G401 (cell line): ENCODE measurements at places on chromosomes 5 and 9.

- DNase-seq: no peak
Observed at GRCh38 chr5:86038566-86038965, 579.2 kb upstream of the COX7C start.

DNA sequence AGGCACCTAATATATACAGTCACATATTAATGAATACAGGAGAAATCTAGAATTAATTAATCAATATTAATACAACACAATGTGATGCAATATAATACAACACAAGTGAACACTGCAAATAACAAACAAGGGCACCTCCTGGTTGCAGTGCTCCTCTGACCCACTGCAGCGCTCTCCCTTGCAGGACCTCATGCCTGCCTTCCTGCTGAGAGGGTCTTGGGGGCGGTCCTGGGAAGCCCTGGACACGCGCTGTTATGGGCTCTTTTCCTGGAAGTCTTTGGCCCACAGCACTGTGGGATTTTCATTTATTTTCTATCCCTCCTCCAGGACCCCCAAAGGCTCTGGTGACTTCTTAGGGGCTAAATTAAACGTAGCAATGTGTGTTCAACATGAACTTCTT lies 485.8 kb downstream of the IRX1 start:
- no peak for DNase-seq

- no peak for DNase-seq
Observed at GRCh38 chr5:163893281-163893680, 387.9 kb downstream of the MAT2B start.

GRCh38 chr5:109826426-109826825 lies 136.7 kb downstream of the MAN2A1 start:
- DNase-seq: no peak

DNA sequence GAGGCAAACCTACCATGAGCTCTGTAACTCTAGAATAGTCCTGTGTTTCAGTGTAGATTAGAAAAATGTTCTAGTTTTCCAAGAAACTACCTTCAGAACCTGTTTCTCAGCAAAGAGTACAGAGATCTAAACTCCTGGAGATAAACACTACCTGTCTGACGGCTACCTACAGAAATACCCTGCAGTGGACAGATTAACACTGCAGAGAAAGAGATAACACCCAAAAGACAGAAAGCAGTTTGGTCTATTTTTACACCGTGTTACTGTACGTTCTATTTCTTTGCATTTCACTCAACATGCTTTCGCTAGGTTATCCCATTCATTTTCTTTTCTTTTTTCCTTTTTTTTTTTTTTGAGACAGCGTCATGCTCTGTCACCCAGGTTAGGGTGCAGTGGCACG lies 11.6 kb downstream of the SCAI start:
- DNase-seq: no peak

GRCh38 chr5:172717481-172718195 lies 53.4 kb downstream of the DUSP1 start:
- no peak for DNase-seq

DNA sequence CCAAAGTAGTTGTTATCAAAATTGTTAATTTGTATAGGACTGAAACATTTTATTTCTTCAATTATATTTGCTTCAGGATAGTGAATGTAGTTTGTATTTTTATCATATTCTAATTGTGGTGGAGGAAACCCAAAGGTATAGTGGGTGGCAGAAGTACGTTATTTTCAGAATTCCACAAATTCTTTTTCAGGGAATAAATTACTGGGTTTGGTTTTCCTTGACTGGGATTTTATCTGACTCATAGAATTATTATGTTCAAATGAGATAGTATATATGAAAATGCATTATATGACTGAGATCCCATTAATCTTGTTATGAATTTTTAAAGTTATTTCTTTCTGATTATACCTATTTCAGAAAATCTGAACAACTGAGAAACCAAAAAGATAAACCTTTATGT lies 73.7 kb downstream of the VPS13A start:
- no peak for DNase-seq

DNA sequence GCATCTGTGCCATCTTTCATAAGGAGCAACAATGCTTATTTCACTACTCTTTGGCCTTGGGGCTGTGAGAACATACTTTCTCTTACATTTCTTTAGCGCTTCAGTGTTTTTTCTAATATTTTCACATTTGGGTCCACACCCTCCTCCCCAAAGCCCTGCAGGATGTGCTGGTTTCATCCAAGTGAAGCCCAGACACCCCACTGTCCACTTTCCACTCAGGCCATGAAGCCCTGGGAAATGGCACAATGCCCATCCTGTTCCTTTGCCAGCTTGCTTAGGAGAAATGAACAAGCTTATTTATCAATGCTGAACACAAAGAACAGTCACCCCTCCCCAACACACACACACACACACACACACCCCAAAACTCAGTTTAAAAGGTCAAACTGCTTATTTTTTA lies 17.3 kb upstream of the TMOD1 start:
- peak; percentile 80 for DNase-seq

- DNase-seq: no peak
Observed at GRCh38 chr9:31486630-31487029, 897.8 kb upstream of the ACO1 start.

DNA sequence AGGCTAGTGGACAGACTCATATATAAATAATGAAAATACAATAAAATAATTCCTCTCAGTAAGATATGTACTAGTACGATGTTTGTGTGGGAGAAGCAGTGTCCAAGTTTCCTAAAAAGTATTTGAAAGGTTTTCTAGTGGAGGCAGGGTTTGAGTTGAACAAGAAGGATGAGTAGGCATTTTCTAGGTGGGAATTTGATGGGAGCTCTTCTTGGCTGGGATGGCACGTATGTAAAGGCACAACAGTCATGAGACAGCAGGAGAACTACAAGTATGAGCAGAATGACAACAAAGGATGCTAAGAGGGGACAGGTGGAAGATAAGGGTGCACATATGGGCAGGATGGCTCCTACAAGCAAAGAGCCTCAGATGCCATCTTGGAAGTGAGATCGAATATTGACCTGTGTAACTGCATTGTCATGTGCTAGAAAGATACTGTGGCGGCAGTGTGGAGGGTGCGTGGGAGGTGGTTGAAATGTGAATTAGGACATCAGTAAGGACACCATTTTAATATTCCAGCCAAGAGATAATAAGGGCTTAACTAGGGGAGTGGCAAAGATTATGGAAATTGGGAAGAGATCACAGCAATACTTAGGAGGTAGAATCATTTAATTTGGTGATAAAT lies 135.8 kb downstream of the RPS23 start:
- no peak for DNase-seq

GRCh38 chr5:15255576-15255975 lies 244.4 kb upstream of the FBXL7 start:
- no peak for DNase-seq

DNA sequence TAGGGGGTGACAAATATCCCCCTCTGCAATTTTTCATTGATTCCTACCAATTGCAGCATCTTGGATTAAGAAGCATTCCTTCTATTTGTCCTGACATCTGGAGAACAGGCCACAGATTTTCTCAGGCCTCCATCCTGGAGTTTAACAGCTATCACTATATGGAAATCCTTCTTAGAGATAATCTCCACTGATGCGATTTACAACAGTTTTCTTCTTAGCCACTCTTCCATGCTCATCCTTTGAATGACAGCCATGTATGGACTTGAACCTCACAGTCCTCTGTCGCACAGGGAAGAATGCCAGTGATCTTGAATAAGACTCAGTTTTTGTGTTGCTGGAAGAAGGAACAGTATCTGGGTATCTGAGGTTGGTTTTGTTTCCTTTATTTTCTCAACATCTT lies 73.2 kb downstream of the PGM5 start:
- DNase-seq: no peak

- no peak for DNase-seq
Observed at GRCh38 chr5:83099445-83099844, 22.1 kb downstream of the XRCC4 start.

GRCh38 chr9:107807183-107807582 lies 317.6 kb upstream of the KLF4 start:
- no peak for DNase-seq

DNA sequence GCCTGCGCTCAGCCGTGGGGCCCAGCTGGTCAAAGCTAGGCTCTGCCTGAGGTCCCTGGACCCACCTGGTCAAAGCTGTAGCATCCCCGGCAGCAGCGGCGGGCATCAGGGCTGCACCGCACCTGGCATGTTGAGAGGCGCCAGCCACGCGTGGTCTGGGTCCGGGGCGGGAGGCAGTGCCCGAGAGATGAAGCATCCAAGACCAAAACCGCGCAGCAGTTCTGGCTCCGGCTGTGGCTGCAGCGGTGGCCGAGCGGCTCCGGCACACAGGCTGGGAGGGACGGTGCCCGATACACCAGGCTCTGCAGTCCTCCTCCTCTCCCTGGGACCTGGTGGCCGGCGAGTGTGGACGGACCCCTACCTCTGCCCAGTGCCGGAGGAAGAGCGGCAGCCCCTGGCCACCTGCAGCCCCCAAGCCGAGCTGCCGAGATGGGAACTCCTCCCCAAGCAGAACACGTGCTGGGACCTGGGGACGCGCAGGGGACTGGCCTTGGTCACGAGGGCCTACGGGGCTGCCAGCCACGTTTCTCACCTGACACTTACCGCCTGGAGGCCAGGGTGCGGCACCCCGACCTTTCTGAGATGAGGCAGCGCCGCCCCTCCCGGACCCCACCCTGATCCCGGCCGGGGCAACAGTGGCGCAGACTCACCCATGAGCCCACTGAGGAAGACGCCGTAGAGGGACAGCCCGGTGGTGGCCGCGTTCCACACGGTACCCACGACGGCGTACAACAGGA lies 33.0 kb downstream of the SLC9A3 start:
- no peak for DNase-seq

GRCh38 chr9:85521371-85522197 lies 220.2 kb downstream of the AGTPBP1 start:
- peak; percentile 86 for DNase-seq
